ENCODE measurements at places on chromosomes 16 and 17.

DNA sequence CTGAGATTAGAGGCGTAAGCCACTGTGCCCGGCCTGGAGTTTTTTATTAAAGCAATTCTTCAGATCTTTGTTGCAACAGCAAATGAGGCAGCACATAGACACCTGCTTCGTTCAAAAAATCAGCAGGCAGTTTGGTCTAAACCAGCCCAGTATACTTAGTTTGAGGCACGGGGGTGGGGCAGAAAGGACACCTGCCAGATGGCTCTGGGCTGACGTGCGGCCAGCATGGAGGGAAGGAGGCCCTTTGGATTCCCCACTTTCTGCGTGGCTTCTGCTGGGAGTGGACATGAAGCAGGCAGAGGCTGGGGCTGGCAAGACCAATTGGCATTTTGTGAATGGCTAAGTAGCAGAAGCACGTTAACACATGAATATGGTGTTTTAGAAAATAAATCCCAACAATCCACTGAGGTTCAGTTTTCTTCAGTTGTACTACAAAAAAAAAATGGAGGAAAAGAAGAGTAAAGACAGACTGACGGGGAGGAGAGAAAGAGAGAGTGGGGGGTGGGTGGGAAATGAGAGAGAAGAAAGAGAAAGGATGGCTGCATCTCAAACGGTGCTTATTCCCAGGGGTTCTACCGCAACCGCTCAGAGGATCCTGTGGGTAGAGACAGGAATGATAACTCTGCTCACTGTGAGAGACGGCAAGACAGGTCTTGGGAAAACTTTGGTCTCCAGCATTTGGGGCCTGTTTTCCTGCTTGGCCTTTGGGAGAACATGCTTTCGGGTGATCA is 16.3 kb downstream of the C16orf46 start:
- no peak for DNase-seq

DNA sequence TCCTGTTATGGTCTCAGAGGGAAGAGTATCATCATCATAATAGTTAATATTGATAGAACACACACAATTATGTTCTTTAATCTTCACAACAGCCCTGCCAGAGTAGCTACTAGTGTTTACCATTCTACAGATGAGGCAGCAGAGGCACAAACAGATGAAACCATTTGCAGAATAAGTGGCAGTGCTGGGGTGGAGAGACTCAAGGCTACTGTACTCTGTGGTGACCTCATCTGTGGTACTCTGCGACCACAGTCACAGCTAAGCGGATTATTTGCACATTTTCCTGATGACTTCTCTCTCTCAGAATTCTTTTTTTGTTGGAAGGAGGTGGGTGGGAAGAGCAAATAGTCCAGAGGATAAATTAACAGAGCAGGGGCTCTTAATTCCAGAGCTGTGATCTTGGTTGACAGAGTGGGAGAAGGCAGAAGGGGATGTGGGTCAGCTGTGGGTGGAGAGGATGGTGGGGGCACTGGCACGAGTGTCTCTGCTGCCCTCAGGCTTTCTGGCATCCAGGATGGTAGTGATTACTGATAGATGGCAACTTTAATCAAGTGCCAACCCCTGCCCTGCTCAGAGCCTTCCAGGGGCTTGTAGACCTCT is 41.8 kb downstream of the MRM1 start:
- no peak for DNase-seq

- no peak for DNase-seq
These were observed 2.1 kb downstream of the CSNK1D start for GRCh38 chr17:82271401-82271800.

- DNase-seq, result no peak
These were observed 28.7 kb downstream of the SOX8 start for GRCh38 chr16:1010251-1010650.

- no peak for DNase-seq
These were observed 58.4 kb downstream of the MRTFB start for GRCh38 chr16:14129502-14129901.

GRCh38 chr16:57203451-57203850 is 17.3 kb downstream of the RSPRY1 start:
- DNase-seq, result no peak

DNA sequence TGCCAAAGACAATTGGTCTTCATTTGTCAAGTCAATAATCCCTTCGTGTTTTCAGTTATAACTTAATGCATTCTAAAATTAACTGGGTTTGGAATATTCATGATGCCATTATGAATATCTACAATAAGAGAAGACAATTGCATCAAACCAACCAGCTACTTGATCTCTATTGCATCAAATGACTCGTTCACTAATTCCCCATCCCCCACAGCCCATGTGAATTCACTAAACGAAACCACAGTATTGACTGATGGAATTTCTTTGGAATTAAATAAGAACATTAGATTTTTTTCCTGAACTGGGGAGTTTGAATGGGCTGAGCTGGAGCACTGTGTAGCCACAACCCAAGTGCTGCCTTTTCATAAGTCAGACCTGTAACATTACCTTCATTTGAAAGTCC is 65.3 kb downstream of the HS3ST3B1 start:
- DNase-seq, result no peak

Measured in cortex of kidney (tissue), 1 donor.